Stimulated activated CD4-positive, alpha-beta T cell treated with anti-CD3 and anti-CD28 coated beads, Interleukin-2, amount 100 ng/mL, for 48 hours (primary cell): ENCODE measurements at places on chromosomes 3 and 15.

- DNase-seq = no peak
Observed at GRCh38 chr3:52783211-52783555, 5.8 kb downstream of the ITIH1 start.

GRCh38 chr3:152205097-152205593, 63.6 kb upstream of the MBNL1 start:
- DNase-seq = no peak

- DNase-seq = no peak
Observed at GRCh38 chr3:53051929-53052328, 6.1 kb upstream of the SFMBT1 start.

- DNase-seq = no peak
Observed at GRCh38 chr15:85031086-85031943, 49.7 kb downstream of the PDE8A start.

GRCh38 chr15:95998935-95999334, 331.6 kb upstream of the NR2F2 start:
- no peak for DNase-seq

GRCh38 chr15:41936155-41936554, 36.2 kb downstream of the EHD4 start:
- DNase-seq = no peak

GRCh38 chr15:63296195-63296594, 18.8 kb downstream of the APH1B start:
- no peak for DNase-seq

GRCh38 chr15:39462691-39463090, 118.2 kb upstream of the THBS1 start:
- no peak for DNase-seq

DNA sequence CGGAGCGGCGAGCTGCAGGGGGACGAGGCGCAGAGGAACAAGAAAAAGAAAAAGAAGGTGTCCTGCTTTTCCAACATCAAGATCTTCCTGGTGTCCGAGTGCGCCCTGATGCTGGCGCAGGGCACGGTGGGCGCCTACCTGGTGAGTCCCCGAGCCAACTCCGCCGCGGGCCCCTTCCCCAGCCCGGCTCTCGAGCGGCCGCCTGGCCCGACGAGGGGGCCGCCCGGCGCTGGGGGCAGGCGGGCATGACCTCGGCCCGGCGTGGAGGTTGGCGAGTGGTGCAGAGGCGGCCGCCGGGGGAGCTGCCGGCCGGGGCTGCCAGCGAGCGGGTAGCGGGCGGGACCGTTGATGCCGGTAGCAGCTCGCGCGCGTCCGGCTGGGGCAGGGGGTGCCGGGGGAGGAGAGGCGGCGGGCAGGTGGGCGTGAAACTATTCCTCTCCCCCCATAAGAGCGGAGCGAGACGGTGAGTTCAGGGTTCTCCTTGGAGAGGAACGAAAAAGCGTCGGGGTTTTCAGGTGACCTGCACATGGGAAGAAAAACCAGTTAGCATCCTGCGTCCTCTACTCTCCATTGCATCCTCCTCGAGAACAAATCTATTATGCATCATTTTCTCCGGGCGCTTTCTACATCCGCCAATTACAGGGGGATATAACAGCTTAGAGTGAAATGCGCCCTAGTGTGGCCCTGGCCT, 585 bp downstream of the SLCO3A1 start:
- no peak for DNase-seq
